ENCODE measurements at places on chromosomes 5 and 9. TPM values are rescaled to one million over a fixed set of nuclear protein-coding genes. Genes with fewer than 3 reads are reported as not detected.
A peak's percentile ranks its signal among the peaks of the same experiment; 100 is the strongest.

- DNase-seq = no peak
Observed at GRCh38 chr5:134095887-134096589, 18.4 kb upstream of the TCF7 start.

DNA sequence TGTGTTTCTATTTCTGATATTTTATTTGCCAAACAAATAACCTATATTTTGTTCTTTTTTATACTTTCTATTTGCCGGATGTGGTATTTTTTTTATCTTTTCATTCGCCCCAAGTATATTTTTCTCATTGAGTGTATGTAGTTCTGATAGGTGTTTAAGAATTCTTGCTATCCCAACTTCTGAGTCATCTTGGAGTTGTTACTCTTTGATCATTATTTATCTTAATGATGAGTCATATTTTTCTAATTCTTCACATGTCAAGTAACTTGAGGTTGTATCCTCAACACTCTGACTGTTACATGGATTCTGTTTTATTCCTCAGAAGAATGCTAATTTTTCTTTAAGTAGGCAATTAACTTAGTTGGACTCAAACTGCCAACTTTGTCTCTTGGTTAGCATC is 498.1 kb downstream of the TLE1 start:
- DNase-seq = no peak

DNA sequence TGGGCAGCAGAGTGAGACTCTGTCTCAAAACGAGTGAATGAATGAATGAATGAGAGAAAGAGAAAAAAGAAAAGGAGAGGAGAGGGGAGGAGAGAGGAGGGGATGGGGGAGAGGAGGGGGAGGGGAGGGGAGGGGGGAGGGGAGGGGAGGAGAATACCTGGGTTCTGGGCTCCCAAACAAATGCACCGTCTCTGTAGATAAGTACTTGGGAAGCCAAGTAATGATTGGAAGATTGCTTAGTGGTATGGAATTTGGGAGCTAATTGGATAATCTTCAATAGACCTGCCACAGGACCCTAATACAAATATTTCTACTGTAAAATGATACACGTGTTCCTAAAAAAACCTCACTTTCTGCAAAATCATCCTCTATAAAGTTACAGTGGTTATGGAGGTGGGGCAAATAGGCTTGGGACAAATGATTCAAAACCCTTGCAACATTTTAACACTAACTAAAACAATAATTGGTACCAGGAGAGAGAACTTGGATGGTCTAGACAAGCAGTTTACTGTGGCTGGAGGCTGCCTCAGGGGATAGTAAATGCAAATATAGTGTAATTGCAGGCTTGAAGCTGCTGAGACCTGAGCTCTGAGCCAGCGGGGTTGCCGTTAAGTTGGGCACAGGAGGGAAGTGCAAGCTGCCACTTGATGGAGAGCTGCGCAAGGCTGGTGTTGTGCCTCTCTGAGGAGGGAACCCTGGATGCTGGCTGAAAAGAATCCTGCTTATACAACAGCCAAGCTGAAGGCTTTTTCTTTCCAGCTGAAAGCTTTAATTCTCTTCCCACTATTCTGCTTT is 3.5 kb downstream of the HEMGN start:
- DNase-seq = no peak

DNA sequence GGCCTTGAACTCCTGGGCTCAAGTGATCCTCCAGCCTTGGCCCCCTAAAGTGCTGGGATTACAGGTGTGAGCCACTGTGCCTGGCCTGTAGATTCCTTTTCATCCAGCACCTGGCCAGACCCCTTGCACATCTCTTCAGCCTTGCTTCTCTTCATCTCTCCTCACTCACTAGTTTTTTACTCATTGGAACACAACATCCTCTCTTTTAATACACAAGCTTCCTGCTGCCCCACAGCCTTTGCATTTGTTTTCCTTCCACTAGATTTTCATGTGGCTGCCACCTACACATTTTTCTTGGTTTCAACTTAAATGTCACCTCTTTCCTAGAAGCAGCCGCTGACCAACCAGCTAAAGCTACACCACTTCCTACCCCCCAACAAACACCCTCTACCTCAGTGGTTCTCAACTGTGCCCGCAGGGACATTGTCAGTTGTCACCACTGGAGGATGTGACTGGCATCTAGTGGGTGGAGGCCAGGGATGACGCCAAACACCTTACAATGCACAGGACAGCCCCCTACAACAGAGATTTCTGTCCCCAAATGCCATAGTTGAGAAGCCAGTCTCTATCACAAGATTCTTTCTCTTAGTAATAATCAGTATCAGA is 33.7 kb downstream of the HAVCR1 start:
- no peak for DNase-seq

GRCh38 chr5:123090661-123091297 is 1.7 kb downstream of the PRDM6 start:
- DNase-seq = no peak

GRCh38 chr9:70525519-70525918 is 111.1 kb upstream of the KLF9 start:
- DNase-seq = no peak

DNA sequence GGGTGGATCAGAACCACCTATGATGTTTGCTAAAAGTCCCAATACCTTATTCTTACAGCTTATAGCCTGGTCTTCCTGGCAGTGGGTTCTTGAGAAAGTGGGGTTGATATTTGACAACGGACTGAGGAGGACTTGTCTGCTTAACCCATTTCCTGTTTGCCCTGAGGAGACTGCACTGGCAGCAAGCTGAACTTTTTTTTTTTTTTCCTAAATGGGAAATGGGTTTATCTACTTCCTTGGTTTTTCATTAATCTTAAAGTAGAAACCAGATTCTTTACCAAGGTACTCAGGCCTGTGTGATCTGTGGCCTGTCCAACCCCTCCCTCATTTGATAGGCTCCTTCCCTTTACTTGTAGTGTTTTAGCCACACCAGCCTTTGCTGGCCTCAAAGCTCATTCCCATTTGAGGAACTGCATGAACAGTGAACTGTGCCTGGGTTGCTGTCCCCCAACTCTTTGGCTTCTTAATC is 47.1 kb downstream of the C9orf57 start:
- peak; percentile 78 for DNase-seq

CBY3 gene
- polyA plus RNA-seq = 1.2 TPM

- DNase-seq = no peak
Observed at GRCh38 chr5:851553-851952, 767 bp upstream of the ZDHHC11 start.

ABO gene
- 19.6 TPM for polyA plus RNA-seq

CDX1 gene
- 196 TPM for polyA plus RNA-seq

All from large intestine (tissue), 12 donors.